GM20000 (cell line): ENCODE measurements at places on chromosomes 13 and 19.

DNA sequence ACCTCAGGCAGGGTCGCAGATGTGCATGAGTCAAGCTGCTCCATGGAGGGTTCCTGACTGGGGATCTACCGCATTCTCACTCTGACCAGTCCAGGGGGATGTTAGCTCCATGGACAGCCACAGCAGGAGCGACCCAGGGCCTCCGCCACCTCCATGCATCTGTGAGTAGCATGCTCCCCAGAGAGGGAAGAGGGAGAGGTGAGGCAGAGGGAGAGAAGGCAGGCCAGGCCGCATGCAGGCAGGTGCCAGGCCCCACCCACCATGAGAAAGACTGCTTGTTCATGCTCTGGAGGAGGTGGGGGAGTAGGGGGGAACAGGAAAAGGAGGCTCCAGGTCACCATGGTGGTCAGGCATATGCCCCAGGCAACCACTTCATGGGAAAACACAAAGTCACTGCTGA lies 20.3 kb downstream of the TUBA3C start:
- DNase-seq = no peak

- peak; percentile 92 for DNase-seq
These were observed 12.9 kb upstream of the ZNF564 start for GRCh38 chr19:12564016-12564664.

GRCh38 chr19:15251010-15251748 lies 18.9 kb upstream of the EPHX3 start:
- DNase-seq = no peak

- DNase-seq = no peak
These were observed 168.1 kb upstream of the IRS2 start for GRCh38 chr13:109954441-109954840.

DNA sequence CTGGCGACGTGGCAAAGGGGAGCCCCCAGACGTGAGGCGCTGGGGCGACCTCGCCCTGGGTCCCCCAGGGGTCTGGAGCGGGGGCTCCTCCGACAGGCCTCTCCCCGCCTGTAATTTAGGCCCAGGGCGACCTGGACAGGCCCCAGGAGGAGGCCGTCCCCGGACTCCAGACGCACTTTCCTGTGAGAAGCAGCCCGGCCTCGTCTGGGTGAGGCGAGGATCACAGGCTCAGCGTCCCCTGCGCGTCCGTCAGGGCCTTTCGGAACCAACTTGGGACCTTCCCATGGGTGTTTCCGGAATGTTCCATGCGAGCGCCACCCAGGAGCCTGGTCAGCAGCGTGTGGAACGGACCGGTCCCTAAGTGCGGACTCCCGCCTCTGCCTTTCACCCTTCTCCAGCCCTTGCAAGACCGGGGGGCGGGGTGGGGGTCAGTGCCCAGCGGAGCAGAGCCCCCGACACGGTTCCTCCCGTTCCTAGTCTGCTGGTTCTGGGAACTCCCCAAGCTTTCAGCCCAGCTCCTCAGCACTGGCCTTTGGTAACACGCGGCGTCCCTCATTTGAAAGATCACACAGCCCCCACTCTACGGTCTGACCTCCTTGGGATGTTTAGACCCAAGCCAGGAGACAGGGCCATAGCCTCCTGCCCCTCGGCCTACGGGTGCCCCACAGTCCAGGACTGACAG lies 1.1 kb upstream of the GRTP1 start:
- no peak for DNase-seq

DNA sequence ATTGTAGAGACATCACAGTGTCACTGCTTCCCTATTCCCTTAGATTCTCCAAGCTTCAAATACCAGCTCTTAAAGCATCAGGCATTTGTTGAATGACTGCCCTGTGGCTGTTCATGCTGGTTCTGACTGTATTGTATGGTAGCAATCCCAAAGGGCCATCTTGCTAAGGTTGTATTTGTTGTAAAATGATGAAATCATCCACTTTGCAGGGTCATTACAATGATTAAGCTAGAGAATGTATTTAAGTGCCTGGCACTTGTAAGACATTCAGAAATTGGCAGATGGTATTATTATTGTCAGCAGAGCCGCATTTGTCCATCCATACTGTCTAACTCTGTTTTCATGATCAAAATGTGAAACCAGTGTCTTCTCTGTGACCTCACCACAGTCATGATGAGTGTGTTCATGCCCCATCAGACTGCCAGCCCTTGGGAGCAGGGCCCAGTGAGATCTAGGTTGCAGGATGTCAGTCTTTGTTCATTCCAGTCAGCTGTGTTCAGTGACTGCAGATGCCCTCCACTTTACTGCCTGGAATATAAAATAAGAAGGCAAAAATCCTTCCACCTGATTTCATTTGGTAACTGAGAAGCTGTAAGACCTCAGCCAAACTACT lies 86.1 kb downstream of the DHRS12 start:
- DNase-seq = no peak

GRCh38 chr13:73167028-73167820 lies 108.4 kb downstream of the KLF5 start:
- DNase-seq = no peak

- DNase-seq = no peak
These were observed 2.2 kb upstream of the KCTD12 start for GRCh38 chr13:76888421-76888820.

DNA sequence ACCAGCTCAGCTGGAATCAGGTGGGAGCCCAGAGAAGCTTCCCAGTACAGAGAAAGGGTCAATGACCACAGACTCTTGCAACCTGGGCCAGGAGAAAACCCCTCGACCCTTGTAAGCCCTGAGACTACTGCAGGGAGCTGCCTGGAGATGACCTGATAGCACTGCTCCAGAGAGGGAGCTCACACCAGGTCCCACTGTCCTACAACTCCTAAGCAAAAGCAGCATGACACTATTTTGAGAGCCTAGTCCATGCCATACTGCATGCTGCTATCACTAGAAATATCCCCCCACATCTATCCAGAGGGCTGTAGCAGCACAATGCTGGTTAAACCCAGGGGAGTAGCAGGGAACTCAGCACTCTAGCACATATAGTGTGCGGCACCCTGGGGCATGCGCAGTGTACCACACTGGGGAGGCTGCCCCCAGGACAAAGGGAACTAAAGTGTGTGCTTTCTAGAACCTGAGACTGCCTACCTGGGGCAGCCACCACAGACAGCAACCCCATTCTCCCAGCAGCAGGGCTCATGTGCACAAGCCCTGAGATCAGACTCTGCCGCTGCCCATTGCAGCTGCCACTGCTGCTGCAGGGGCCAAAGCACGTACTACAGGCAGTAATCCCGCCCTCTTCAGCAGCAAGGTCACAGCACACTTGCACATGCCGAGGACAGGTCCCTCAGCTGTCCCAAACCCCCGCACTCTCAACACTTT lies 27.1 kb upstream of the N4BP2L1 start:
- DNase-seq = no peak

GRCh38 chr13:74891610-74892009 lies 590.4 kb downstream of the TBC1D4 start:
- DNase-seq = no peak

DNA sequence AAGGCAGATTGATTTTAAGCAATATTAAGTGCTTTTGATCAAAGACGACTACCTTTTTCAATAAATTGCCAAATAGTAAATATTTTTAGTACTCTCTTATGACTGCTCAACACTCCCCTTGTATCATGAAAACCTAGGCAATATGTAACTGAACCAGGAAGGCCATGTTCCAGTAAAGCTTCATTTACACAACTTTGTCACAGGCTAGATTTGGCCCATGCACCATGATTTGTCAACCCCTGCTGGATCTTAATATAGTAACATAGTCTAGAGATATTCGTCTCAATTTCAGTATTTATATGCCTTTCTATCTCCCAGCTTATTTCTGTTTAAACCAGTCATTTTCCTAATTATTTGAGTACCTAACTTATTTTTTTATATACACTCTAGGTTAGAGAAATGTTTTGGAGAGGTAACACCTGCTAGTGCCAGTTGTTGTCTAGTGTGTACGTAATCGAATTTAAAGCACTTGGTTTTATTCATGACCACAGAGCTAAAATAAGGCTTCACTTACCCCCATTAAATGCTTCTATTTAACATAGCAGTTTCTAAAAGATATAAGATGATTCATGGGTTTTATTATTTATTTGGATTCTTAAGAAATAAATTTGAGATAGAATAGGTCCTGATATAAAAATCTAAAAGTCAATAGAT lies 21.0 kb downstream of the TPP2 start:
- no peak for DNase-seq

GRCh38 chr13:39259371-39260140 lies 221.3 kb downstream of the NHLRC3 start:
- peak; percentile 35 for DNase-seq

- peak; percentile 71 for DNase-seq
These were observed 1.1 kb downstream of the ARGLU1 start for GRCh38 chr13:106566641-106567473.

- no peak for DNase-seq
These were observed 11.0 kb downstream of the ZNF835 start for GRCh38 chr19:56660381-56661107.

DNA sequence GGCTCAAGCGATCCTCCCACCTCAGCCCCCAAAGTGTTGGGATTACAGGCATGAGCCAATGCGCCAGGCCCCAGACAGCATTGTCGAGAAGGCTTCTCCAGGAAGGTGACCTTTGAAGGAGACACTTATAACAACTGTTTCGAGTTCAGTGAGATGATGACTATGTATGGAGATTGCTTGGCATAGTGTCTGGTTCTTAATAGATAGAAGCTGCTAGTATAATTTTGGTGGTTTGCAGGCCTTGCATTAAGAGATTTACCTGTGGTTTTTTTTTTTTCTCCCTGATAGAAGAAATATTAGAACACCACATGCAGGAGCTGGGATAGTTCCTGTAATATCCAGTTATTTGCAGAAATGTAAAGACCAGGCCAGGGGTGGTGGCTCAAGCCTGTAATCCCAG lies 3.7 kb downstream of the MARCHF2 start:
- no peak for DNase-seq

DNA sequence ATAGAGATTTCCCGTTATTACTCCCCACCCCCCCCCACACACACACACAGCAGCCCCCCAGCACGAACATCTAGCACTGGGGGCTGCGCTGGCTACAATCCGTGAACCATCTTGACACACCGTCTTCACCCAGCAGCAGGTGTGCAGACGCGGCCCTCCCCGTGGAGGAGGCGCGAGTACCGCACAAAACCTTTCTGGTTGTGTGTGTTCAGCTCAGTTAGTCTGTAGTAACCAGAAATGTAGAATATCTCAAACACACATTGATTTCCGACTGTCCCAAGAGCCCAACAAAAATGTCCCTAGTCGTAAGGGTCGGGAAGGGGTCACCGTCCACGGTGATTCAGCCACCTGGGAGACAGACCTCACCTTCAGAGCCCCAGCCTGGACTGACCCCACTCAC lies 122.7 kb downstream of the RAB20 start:
- no peak for DNase-seq

DNA sequence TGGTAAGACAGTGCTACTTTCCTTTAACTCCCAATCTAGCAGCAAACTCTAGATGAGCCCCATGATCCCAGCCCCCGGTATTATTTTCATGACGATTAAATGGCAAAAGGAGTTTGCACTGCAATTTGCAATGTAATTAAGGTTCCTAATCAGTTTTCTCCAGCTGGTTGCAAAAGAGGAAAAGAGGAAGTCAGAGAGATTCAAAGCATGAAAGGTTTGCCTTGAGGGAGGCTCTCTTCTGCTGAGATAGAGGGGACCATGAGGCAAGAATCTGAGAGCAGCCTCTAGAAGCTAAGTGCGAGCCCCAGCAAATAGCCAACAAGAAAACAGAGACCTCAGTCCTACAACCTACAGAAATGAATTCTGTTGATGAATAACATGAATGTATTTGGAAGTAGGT lies 527.1 kb downstream of the UQCRFS1 start:
- DNase-seq = no peak

GRCh38 chr13:75038393-75039113 lies 443.4 kb downstream of the TBC1D4 start:
- no peak for DNase-seq

DNA sequence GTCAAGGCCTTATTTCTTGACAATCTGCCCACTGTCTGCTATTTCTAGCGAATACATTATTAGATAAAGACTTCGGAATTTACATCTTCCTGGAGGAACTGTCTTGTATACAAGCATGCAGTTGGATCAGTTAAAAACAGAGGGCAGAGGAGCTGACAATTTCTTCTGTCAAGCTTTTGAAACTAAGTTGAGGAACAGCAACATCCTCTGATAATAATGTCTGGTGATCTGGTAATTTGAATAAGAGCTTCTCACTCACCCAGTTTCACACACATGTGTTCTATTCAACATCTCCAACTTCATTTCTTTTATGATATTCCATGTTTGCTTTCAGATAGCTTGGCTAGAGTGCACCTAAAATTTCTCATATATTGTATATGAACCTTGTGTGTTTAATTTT lies 50.2 kb downstream of the MTMR6 start:
- DNase-seq = no peak

DNA sequence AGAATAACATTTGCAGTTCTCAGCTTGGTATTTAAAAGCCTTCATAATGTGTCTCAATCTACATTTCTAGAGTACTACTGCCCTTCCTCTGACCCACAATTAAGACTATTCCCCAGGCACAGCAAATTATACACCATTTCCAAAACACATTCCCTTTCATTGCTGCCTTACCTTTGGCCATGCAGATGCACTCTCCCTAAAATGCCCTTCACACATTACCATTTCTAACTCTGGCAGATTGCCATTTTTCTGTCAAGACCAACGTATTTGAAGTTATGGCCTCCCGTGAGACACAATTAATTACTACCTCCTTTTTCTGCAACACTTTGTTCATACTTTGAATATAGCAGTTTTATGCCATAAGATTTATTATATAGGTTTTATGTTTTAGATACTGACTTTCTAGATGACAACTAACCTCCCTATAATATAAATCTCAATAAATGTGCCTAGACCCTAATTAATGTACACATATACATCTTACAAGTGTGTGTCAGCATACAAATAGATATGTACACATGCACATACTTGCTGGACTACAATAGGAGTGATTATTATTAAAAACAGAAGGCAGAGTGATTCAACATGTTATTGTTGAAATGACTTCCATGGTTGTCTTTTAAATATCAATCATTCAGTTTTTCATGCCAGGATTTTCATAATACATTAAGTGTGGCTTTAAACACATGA lies 2902.5 kb downstream of the PCDH9 start:
- no peak for DNase-seq

DNA sequence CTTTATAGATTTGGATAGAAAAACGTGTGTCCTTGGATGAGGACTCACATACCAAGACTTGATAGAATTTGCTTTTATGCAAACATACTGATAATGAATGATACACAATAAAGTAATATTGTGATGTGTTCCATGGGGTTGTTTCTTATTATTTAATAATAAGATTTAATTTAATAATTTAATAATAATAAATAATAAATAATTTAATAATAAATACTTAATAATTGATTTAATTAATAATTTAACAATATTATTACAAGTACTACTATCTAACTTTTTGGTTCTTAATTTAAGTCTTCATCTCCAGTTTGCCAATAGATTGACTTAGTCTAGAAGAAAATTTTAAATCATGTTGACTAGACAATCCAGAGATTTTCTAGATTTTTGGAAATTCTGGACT lies 909.2 kb upstream of the PCDH20 start:
- DNase-seq = no peak
